HAP-1 (cell line): ENCODE measurements at places on chromosomes 2 and 18.

DNA sequence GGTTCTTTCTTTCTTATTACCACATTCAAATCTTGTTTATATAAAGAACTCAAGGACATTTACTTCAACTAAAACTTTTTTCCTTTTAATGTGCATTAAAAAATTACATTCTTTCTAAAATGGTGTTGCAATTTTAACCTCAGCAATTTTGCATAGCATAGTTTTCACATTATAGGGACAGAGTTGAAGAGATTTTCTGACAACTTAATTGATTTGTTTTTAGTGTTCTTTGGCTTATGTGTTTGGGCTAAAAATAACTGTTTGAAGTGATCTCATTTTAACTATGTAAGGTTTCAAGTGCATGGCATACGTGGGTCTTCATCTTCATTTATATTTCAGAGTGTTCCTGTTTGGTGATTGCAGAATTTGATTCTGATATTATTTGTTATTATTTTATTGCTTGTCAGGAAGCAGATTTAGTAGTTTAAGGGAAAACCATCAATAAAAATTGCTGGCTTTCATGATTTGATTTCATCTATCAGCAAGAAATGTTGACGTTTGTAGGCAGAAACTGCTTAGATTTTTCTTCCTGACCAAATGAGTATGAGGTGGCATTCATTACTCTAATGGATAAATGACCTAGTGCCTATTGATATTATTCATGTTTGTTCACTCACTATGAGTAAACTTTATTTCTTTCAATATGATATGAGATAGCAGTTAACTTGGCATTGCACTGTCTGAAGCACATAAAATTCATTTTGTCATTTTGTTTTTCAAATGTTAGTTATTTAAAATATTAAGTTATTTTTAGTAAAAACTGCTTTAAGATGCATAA is 398.4 kb downstream of the NUP35 start:
- no peak for DNase-seq

DNA sequence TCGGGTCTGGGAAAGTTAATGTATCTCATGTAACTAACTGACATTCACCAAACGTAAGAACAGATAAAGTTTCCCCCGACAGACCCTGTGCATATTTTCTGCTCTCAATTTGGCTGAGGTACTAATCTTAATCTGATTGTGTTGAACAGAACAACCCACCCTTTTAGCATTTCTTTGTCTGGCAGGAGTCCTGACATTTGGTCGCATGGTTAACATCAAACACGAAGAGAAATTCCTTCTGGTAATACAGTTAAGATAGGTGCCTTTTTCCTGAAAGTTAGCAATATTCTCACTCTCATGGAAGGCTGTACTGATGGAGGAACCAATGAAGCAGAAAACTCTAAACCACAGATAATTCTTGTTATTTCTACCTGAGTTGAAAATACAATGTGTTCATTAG is 520.8 kb downstream of the PARD3B start:
- DNase-seq: no peak

GRCh38 chr2:145749556-145749955 is 1229.6 kb upstream of the ZEB2 start:
- no peak for DNase-seq

- DNase-seq: no peak
Observed at GRCh38 chr2:14557916-14558315, 74.6 kb upstream of the LRATD1 start.

- DNase-seq: peak; percentile 59
Observed at GRCh38 chr2:97740590-97741182, 27.3 kb downstream of the ZAP70 start.

- DNase-seq: no peak
Observed at GRCh38 chr2:136916131-136916530, 150.8 kb downstream of the THSD7B start.

DNA sequence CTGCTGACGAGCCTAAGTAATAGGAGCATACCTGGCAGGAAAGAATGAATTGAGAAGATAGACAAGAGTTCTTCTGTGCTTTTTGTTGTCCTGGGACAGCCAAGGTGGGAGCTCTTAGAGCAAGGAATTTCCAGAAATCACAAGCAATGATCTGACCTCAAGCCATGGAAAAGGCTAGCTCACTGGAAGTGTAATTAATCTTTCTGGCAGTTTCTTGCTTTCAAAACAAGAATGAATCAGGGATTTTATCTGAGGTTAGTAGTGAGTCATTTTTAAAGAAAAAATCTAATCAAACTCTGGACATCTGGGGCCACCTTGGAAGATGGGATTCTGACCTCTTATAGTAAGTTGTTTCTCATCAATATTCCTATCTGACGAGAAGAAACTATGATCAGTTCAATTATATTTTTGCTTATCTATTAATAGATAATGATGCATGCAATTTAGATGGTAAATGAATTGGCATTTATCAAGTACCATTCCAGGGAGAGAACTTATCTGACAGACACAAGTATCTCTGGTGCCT is 98.0 kb downstream of the ADCYAP1 start:
- DNase-seq: no peak

DNA sequence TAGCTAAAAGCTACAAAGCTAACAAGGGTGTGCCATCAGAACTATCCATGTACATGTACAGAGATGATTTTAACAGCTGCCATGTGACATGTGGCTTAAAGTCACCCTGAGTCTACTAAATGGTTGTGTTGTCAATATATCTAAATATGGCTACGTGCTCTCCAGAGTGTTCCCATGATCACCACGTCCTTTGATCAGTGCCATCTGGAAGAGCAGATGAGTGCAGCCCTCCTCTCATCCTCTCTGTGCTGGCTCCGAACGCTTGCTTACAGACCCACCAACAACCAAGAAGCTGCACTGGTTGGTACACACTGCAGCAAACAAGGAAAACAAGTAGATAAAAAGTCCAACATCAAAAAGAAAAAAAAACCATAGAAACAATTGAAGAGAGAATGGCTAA is 88.6 kb upstream of the NARS1 start:
- DNase-seq: no peak

- DNase-seq: no peak
Observed at GRCh38 chr2:157160111-157160510, 97.4 kb upstream of the GALNT5 start.

- DNase-seq: no peak
Observed at GRCh38 chr2:230723363-230723762, 10.7 kb downstream of the CAB39 start.

- DNase-seq: peak; percentile 99
Observed at GRCh38 chr2:71226965-71227560, at the start of gene PAIP2B. Gene PAIP2B, minus strand, starts transcription at chr2:71227103. Its CDS starts 24,514 bp downstream, at chr2:71202589.

DNA sequence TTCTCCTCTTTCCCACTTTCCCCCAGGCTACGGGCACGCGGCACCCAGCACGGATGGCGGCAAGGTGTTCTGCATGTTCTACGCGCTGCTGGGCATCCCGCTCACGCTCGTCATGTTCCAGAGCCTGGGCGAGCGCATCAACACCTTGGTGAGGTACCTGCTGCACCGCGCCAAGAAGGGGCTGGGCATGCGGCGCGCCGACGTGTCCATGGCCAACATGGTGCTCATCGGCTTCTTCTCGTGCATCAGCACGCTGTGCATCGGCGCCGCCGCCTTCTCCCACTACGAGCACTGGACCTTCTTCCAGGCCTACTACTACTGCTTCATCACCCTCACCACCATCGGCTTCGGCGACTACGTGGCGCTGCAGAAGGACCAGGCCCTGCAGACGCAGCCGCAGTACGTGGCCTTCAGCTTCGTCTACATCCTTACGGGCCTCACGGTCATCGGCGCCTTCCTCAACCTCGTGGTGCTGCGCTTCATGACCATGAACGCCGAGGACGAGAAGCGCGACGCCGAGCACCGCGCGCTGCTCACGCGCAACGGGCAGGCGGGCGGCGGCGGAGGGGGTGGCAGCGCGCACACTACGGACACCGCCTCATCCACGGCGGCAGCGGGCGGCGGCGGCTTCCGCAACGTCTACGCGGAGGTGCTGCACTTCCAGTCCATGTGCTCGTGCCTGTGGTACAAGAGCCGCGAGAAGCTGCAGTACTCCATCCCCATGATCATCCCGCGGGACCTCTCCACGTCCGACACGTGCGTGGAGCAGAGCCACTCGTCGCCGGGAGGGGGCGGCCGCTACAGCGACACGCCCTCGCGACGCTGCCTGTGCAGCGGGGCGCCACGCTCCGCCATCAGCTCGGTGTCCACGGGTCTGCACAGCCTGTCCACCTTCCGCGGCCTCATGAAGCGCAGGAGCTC is 35.4 kb downstream of the KCNK3 start:
- no peak for DNase-seq

DNA sequence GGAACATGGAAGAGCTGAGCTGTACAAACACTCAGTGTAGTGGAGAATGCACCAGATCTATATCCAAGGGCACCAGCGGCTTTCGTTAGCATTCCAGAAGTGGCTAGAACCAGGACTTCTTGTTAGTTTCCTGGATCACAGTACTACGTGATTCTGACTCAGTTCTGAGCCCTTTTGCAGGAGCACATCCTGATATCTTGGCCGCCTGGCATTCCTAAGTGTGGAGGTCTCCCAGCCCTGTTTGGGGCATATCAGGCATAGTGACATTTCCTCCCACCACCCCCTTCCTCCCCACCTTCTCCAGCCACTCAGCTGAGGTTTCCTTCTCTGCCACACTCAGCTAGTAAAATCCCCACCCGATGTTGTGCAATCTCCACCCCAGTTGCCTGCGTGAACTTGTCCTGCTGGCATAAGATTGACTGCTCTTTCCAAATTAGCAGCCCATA is 63.4 kb downstream of the BMP10 start:
- DNase-seq: no peak

GRCh38 chr2:40507432-40507831 is 55.5 kb upstream of the SLC8A1 start:
- DNase-seq: no peak

DNA sequence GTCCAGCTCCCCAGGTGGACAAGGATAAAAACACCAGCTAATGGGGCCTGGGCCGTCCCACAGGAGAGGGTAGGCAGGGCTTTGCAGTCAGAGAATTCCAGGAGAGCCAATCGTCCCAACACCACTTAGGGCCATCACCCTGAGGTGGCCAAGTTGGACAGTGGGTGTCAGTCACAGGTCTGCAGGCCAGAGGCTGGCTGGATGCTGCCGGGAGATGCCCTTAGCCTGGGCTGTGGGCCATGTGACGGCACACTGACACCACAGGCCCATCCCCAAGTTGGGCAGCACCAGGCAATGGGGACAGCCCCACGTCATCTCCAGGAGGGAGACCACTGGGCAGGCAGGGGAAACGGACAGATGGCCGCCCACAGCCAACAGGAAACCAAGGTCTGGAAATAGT is 53.9 kb downstream of the KIF1A start:
- DNase-seq: no peak

GRCh38 chr2:196466581-196466980 is 172.9 kb upstream of the CCDC150 start:
- DNase-seq: no peak

GRCh38 chr2:85248773-85249509 is 78.8 kb downstream of the TGOLN2 start:
- DNase-seq: no peak

GRCh38 chr2:226887940-226888339 is 52.1 kb downstream of the RHBDD1 start:
- no peak for DNase-seq

DNA sequence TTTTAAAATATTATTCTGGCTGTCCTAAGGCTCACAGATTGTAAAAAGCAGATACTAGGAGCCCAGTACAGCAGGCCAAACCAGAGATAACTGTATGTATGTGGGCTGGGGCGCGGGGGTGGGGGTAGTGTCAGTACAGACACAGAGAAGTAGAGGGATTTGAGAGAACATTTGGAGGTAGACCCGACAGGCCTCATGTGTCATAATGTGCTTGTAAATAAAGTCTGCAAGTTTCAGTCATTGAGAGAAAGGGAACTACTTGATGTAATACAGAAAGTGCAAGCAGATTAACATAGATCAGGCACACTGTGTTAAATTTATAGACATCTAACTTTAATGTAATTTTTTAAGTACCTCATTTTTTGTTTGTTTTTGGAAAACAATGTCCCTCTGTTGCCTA is 7.4 kb upstream of the POLI start:
- DNase-seq: no peak
